ENCODE measurements at places on chromosomes 2 and 18. TPM values are rescaled to one million over a fixed set of nuclear protein-coding genes. Genes with fewer than 3 reads are reported as not detected.
A peak's percentile ranks its signal among the peaks of the same experiment; 100 is the strongest.

GRCh38 chr2:181787310-181788048, 104.1 kb upstream of the ITPRID2 start:
- no peak for DNase-seq

GRCh38 chr2:209917154-209917771, 85.2 kb upstream of the RPE start:
- no peak for DNase-seq

GRCh38 chr2:35714883-35715282, 640.7 kb upstream of the CRIM1 start:
- no peak for DNase-seq

DNA sequence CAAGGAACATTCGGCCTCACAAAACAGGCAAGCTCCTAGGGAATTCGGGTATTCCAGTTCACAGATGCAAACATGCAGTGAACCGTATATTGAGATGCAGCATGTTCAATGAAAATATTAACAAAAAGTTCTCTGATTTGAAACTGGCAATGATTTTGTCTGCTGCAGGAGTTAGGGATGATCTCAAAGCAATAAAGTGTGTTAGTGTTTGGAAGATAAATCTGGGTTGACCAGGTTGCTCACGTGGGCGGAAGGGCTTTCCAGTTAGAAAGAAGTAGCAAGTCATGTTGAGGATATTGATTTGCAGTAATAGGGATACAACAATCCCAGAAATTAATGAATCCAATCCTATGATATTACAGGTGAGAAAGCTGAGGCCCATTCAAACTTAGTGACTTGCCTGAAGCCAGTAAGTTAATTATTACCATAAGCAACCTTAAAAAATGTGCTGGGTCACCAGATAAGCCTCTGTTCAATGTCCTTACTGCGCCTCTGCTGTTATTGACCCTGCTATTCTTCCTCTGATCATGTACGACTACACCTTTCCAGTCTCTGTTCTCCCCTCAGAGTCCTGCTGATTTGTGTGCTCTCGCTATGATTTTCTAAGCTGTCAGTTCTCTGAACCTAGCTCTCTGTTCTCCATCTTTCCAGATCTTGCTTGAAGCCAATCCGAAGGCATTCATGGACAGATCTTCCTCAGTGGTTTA, 370.8 kb downstream of the DSEL start:
- no peak for DNase-seq

- no peak for DNase-seq
Measured at GRCh38 chr2:104818264-104818663, 35.7 kb upstream of the POU3F3 start.

- no peak for DNase-seq
Measured at GRCh38 chr2:233060980-233061590, 943 bp downstream of the INPP5D start.

GRCh38 chr2:68741805-68742306, 7.2 kb downstream of the ARHGAP25 start:
- DNase-seq = no peak

DNA sequence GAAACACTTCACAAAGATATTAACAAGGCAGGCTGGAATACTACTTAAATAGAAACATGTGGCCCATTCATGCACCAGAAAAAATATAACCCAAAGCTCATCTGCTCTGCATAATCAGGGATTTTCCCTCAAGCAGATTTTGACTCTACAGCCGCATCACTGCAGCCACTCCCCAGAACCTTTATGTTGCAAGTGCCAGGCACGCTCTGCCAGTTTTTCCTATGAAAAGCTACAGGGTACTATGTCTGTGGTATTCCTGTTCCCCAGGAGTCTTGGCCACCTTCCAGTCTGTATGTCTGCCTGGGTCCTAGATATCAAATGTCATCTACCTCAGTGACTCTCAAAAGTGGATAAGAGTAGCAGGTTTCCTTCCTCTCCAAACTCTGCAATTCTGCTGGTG, 3.8 kb downstream of the COA5 start:
- DNase-seq = no peak

DNA sequence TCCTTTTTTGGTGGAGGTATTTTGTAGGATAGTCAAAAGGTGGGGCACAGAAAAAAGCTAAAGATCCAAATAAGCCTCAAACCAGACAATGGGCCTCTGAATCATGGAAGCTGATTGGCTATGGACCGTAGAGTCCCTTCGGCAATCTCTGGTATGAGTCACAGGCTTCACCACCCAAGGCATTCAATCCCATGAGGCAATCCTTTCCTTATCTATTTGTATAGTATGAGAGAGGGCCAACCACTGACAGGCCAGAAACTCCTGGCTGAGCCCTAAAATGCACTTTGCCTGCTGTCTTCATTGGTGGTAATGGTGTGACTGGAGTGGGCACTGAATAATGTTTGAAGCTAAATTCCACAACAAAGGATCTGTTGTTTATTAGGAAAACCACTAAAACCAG, 38.7 kb upstream of the MEX3C start:
- DNase-seq = no peak

DNA sequence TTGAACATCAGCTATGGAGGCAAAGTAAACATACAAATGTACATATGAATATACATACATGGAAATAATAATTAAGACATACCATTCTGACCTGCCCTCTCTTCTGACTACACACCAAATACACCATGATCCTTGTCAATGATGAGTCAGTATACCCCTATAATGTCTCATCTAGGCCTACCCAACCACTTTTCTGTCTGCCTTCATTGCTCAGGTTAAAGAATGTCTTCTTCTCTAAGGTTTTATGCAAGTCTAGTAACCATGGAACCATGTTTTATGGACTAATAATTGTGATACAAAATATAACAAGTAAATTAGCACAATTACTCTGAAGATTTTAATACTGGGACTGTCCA, 128.7 kb downstream of the NCKAP5 start:
- no peak for DNase-seq

- no peak for DNase-seq
Measured at GRCh38 chr2:52732849-52733395, 1034.7 kb upstream of the CHAC2 start.

DNA sequence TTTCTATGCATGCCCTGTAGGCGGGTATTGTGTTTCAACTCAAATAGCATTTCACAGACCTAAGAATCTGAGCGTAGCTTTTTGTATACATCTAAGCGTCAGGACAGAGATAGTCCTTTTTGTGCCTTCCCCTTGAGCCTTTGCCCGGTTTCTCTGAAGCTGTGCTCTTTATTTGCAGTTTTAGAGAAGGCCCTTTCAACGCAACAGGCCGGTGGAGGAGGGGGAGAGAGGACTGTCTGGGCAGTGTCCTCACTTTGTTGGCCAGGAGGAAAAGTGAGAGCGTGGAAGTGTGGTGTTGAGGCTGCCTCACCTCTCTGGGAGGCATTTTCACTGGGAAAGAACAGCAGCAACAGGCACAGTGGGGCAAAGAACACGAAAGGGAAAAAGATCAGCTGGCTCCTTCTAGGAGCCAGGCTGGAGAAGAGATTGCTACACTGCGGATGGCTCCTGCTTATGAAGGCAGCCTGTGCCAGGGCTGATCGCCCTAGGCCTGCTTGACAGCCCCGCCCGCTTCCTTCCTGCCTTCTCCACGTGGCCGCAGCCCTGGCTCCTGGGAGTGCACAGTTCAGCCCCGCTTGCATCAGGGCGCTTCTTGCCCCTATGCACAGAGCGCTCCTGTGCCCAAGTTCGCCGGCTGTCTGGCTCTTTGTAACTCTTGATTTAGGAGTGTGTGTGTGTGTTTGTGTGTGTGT, 195.6 kb upstream of the POU3F3 start:
- DNase-seq = peak; percentile 64

- DNase-seq = no peak
Measured at GRCh38 chr2:177545143-177545542, 152.6 kb downstream of the AGPS start.

- no peak for DNase-seq
Measured at GRCh38 chr2:140136366-140136765, 1356.2 kb upstream of the NXPH2 start.

DNA sequence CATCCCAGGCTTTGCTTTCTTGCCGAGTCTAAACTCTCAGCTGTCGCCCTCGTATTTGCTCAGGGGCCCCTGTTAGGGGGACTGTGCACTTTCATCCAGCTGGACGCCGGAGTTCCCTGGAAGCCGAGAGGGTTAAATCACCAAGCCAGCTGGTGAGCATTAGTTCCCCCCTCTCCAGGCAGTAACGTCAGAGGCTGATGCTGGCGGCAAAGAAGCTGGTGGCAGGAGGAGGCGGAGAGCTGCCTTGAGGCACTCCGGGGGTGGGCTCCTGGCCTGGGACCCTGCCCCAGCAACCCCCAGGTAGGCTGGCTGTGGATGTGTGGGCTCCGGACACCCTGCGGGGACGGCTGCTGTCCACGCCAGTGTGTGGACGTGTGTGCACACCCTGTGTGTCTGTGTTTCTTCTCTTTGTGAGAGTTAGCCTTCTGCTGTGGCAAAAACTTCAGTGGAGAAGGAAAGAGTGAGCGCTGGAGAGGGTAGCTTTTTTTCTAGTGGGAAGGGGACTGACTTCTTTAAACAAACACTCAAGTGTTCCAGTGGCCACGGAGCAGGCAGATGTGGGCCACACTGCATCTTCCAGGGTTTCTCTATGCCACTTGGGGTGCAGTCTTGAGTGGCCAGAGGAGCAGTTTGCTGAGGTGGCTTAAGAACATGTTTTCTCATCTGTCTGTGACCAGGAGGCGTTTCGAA, 84.7 kb downstream of the GLI2 start:
- no peak for DNase-seq

DNA sequence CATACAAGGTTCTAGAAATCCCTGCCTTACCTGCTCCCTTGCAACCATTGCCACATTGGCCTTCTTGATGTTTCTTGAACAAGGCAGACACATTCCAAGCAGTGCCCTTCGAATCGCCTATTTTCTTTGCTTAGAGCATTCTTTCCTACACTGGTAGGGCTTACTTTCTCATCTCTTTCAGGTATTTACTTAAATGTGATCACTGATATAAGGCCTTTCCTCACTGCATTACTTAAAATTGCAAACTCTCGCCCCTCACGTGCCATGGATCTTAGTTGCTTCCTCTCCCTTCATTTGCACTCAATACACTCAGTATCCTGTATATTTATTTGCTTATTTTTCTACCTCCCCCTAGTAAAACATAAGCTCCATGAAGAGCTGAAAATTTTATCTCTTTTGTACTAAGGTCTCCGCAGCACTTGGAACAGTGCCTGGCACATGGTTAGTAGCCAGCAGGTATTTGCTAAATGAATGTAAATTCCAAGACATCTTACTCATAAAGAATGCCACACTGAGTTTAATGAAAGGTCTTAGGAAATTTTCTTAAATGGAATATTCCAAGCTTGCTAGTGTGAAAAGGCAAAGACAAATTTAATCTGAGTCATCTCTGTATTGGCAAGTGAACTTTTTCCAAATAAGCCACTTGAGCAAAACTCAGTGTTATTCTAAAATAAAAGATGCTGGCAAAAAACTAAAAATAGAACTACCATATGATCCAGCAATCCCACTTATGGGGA, 42.4 kb upstream of the FIGN start:
- DNase-seq = no peak

DNA sequence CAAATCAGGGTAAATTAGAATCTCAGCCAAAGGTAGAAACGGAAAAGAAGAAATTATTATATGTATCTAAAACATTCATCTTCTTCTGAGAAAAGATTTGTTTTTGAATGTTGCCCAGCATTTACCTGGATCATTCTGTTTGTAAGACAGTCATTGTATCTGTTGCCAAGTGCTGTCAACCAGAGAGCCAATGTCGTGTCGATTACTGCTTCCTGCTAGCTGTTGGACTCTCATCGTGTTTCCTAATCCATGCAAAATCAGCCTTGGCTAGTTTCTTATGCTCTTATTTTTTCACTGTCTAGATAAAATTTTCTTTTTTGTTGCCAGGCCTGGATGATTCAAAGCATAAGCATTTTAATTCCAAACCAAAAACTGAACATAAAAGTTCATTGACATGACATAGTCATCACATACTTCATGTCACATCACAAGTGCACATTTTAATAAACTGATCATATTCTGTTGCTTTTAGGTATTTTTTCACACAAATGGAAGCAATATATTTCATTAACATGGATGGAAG, 202.3 kb downstream of the KCNH7 start:
- DNase-seq = no peak

- no peak for DNase-seq
Measured at GRCh38 chr18:44786688-44787087, 106.0 kb downstream of the SETBP1 start.

PFN4 gene
- polyA plus RNA-seq = 2.3 TPM

RGPD6 gene
- polyA plus RNA-seq = 4.5 TPM

ALPP gene
- not detected for polyA plus RNA-seq

ANKRD30BL gene
- not detected for polyA plus RNA-seq

ACMSD gene
- not detected for polyA plus RNA-seq

INHA gene
- polyA plus RNA-seq = 4.0 TPM

LRRTM1 gene
- polyA plus RNA-seq = 0.38 TPM

TRPM8 gene
- polyA plus RNA-seq = not detected

MC4R gene
- polyA plus RNA-seq = not detected

ABCG5 gene
- not detected for polyA plus RNA-seq

Measured in heart right ventricle (tissue), 16 donors.